Body of pancreas (tissue), 4 donors: ENCODE measurements at places on chromosomes 7 and 10.

- no peak for DNase-seq
These were observed 162.9 kb downstream of the FANK1 start for GRCh38 chr10:126059076-126059826.

DNA sequence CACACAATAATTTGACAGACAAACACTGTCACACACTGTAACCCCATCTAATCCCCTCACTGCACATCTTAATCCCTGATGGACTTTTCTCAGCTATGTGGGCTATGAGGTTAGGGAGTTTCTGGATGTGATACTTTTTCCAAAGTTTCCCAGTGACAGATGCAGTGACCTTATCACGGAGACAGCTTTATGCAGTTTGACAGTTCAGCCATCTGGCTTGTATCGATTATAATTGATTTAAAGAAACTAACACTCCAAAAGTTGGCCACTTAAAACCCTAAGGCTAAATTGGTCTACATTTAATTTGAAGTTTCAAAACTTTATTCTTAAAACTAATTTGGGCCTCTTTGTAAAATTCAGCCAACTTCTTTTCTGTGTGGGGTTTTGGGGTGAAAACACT is 196.7 kb downstream of the SDK1 start:
- DNase-seq = no peak

DNA sequence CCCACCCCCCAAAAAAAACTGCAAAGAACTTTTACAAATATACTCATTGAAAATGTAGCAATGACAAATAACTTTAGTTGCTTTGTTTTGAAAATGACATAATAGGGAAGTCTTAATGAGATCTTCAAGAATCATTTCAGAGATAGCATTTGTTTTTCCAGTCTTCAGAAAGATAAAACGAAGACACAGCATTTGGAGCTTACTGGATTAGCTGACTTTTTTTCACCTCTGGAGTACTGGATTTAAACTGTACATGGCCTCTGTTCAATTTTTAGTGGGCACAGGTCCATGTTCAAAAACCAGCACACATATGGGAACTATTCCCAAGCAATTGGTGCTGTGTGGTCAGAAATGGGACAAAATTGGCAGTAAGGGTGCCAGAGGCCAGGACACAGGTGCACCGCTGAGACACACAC is 3.9 kb downstream of the RAB11FIP2 start:
- peak; percentile 16 for DNase-seq

GRCh38 chr10:11697718-11698527 is 44.3 kb upstream of the ECHDC3 start:
- DNase-seq = no peak

DNA sequence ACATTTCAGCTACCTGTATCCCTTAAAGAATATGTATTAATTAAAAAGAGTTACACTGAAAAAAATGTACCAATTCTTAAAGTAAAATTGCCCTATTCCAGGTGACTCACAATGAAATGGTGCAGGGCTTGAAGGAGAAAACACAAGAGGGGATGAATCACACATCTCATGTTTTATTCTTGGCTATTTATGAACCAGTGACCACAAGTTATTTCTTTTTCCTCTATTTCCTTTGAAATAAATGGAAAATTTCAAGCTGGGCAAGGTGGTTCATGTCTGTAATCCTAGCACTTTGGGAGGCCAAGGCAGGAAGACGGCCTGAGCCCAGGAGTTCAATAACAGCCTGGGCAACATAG is 106.8 kb downstream of the UBE2H start:
- DNase-seq = no peak
